HFF-Myc (cell line): ENCODE measurements at places on chromosomes 11 and 22.

DNA sequence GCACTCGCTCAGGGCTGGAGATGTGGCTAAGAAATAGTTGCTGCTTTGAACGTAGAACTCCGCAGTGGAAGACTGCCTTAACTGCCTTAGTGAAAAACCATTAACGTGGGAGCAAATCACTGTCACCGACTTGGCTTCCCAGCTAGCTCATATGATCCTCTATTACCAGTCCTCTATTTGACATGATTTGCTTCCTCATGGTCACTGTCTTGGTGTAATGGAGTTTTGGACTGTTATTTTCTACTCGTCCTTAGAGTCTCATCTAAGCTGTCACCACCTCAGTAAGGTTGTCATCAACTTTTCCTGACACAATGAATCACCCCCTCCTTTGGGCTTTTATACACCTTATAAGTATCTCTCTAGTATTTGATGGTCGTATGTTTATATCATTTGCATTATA, 167.1 kb upstream of the NARS2 start:
- DNase-seq, result no peak

DNA sequence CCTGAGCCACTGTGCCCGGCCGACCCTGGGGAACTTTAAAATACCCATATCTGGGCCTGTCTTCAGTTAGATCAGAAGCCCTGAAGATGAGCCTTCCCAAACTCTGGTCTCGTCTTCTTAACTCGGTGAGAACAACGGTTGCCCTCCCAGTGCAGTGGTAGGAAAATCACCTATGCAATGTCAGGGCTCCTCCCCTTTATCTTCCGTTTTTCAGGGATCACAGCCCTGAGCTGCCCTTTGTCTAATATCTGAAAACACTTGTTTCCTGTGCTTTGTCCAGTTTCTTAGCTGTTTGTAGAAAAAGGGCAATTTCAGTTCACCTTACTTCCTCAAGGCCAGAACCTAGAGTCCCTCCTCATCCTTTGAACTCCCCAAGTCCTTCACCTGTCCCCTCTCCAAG, 9.4 kb downstream of the DRAP1 start:
- DNase-seq, result no peak

DNA sequence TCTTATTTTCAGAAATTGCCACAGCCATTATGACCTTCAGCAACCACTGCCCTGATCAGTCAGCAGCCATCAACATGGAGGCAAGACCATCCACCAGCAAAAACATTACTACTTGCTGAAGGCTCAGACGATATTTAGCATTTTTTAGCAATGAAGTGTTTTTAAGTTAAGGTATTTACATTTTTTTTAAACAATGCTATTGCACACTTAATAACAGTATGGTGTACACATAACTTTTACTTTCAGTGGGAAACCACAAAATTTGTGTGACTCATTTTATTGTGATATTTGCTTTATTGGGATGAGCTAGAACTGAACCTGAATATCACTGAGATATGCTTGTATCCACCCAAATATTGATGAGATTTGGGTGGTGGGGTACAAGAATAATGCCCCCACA, 110.9 kb downstream of the TSPAN18 start:
- DNase-seq, result no peak

- no peak for DNase-seq
Observed at GRCh38 chr11:96391698-96392307, 2.0 kb downstream of the JRKL start.

DNA sequence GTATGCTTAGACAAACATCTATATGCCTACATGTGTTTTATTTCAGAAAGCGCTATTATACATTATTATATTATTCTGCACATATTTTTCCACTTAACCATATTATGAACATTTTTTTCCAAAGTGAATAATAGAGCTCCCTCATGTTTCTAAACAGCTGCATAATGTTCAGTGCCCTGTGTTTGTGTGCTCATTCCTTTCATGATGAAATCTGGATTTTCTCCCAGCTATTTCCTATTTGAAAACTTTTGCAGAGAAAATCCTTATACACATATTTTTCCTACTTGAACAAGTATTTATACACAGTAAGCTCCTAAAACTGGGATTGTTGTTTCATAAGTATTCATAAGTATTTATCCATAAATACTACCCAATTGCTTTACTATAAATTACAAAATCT, 18.1 kb upstream of the RFPL2 start:
- DNase-seq, result no peak

- no peak for DNase-seq
Observed at GRCh38 chr11:33753304-33753967, 17.2 kb upstream of the CD59 start.

DNA sequence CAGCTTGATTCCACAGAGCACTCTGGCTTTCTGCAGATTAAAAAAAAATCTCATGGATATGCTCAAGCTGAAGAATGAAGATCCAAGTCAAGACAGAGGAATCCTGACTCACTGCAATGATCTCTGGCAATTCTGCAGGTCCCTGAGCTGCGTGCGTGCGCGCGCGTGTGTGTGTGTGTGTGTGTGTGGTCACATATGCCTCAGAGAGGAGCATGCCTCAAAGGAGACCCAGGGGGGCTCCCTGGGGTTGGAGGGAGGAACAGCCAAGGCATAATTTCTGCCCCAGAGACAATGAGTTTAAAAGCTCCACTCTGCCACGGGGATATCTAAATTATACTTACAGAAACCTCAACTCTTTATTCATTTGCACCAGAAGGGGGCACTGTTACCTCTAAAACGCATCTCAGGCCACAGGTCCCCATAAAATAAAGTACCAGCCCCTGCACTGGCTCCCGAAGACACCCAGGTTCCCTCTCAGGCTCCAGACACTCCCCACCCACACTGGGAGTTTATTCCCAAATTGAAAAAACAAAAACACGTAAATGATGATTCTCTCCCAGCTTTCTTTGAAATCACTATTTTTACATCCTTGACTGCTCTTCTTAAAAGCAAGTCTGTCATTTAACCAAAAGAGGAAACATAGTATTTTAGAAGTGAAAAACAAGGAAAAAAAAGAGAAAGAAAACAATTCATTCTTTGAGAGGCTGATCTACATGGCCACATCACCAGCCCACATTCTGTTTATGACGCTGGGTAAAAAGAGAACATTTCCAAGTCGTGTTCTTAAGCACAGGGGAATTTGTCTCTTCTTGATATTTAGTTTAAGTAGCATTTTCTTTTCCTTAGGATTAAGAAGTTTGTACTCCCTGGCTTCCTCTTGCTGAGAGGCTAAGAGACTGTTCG, 401.0 kb downstream of the LARGE1 start:
- DNase-seq, result peak; percentile 43

DNA sequence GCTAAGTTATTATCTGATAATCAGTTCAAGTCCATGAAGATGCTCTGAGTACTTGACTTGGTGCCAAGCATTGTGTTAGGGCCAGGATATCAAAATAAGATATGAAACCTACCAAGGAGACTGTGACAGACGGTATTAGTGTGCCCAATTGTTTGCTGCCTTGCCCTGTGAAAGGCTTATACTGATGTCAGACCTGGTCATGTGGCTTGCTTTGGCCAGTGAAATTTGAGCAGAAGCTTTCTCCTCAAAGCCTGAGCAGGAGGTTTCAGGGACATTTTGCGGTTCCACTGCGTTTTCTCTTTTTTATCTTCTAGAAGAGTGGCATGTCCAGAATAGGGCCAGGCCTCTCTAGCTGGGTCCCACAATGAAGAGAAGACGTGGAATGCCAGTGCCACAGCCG, 15.8 kb upstream of the PKNOX2 start:
- no peak for DNase-seq

DNA sequence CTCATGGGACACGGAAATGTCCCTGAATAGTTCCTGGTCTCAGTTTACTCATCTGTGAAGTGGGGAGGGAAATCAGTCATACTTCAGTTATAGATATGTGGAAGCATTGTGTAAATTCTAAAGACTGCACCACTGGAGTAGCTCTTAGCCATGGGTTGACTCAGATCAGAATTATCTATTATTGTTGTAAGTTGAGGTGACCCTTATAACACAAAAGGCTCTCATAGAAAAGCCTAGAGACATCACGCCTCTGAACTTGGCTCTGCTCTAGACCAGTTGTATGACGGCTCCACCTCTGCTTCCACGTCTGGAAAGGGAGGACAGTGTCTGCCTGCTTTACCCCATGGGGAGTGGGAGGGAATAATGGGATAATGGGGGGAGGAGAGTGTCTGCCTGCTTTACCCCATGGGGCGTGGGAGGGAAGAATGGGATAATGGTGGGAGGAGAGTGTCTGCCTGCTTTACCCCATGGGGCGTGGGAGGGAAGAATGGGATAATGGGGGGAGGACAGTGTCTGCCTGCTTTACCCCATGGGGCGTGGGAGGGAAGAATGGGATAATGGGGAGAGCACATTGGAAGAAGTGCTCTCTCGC, 98.2 kb downstream of the AMOTL1 start:
- no peak for DNase-seq

- DNase-seq, result no peak
Observed at GRCh38 chr11:37905707-37906417, 1307.8 kb upstream of the RAG2 start.

- DNase-seq, result no peak
Observed at GRCh38 chr11:8705146-8705545, 22.6 kb downstream of the RPL27A start.

DNA sequence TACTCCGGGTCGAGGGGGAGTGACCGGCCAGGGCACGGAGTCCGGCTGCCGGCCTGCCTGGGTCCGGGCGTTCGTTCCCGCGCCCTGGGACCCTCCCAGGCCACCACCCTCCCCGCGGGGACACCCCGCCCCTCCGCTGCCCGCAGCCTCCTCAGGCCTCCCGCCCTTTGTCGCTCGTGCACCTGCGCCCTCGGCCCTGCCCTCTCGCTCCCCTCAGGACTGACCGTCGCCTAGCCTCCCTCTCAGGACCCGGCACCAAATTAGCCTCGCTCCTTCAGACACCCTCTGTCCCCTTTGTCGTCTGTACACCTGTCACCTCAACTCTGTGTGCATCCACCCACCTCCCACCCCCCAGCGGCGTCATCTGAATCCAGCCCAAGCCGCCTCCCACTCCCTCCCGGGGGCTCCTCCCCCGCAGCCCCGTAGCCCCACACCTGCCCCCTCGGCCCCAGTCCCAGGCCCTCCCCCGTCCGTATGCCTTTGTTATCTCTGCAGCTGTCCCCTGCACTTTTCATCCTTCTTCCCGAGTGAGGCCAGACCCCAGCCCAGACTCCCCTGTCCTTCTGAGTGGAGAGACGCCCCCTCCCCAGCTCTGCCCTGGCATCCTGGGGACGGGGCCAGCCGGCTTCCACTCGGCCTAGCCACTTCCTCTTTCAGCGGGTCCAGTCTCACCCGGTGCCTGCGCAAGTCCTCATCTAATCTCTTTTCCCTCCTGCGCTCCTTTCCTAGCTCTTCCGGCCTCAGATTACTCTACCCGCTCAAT, 643 bp downstream of the TIGD3 start:
- no peak for DNase-seq

DNA sequence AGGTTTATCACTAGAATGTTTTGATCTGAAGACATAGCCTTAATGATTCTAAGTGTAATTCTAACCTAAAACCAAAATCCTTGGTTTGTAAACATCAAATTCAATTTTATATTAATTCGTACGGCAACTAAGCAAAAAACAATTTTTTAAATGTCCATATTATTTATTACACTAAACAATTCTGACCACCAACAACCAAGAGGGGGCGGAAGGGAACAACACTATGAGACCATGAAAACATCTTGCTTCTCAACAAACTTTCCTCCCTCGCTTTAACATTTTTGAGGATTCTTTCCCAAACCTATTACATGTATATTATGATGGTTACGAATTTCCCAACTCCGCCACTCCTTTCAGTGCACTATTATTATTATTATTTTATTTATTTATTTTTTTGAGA, 6.5 kb upstream of the UCP2 start:
- DNase-seq, result no peak

GRCh38 chr22:19905347-19906276, 36.0 kb upstream of the COMT start:
- no peak for DNase-seq

- DNase-seq, result no peak
Observed at GRCh38 chr11:106815209-106815608, 203.1 kb downstream of the GUCY1A2 start.

DNA sequence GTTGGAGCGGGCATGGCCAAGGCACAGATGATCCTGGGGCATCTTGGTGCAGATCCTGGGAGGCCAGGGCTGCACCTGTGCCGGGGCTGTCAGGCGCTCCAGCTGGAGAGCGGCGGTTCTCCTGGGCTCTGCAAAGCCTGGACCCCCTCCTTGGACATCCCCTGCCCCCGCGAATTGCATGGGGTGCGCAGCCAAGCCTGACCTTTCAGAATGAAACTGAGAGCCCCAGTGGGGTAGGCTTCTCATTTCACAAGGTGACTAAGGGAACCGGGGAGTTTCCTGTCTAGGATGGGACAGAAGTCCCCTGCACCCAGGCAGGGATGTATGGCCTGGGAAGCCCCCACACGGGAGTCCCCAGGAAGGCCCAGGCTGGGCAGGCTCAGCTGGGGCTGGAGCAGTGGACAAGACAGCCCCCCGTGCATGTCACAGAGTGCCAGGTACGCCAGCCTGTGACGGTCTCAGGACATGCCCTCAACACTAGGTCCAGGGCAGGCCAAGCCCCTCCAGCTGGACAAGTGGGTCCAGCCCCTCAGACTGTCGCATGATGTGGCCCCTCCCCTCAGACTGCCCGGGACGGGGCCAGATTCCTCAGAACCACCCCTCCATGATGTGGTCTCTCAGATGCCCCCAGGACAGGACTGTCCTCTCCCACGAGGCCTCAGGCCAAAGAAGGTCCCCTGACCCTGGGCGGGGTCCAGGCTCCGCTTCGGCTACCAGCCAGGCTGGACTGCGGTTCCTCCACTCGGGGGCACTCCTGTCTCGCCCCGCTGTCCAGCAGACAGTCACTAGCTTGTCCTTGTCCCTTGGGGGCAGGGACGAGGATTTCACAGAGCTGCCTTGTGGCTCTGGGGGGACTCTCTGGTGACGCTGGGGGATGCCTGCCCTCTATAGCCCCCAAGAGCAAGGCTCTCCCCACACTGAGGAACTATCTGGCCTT, 2.3 kb downstream of the LSP1 start:
- DNase-seq, result no peak

DNA sequence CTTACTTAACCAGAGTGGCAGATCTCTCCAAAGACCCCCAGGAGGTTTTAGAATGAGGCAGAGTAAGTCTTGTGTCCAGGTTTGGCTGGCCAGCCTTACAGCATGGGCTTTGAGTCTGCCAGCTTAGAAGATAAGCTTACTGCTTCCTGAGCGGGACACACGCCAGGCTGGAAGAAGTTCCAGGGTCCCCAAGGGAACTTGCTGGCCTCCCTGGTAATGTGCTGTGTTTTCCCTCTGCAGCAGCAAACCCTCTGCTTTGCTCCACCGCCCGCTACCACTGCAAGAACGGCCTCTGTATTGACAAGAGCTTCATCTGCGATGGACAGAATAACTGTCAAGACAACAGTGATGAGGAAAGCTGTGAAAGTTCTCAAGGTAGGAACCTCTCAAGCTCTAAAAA, 154.2 kb downstream of the LDLRAD3 start:
- DNase-seq, result no peak
